Epithelial cell of alveolus of lung (primary cell): ENCODE measurements at places on chromosomes 1 and 21. TPM values are rescaled to one million over a fixed set of nuclear protein-coding genes. Genes with fewer than 3 reads are reported as not detected.

The CRYBG2 gene
- 0.26 TPM in 1 of 2 replicates, not detected in the other for total RNA-seq

The NPHS2 gene
- not detected in 2 replicates for total RNA-seq

The LCE1D gene
- total RNA-seq, result not detected in 2 replicates

The ESPN gene
- 0.13 TPM in 1 of 2 replicates, not detected in the other for total RNA-seq

The ARHGEF19 gene
- 9.4 and 13.3 TPM in 2 replicates for total RNA-seq

The PALMD gene
- total RNA-seq, result 0.13 and 1.1 TPM in 2 replicates

The SFN gene
- 3.3 and 7.0 TPM in 2 replicates for total RNA-seq

The CYP4B1 gene
- total RNA-seq, result not detected in 2 replicates

The CALML6 gene
- total RNA-seq, result not detected in 2 replicates

The ATF6 gene
- total RNA-seq, result 16.7 and 23.0 TPM in 2 replicates

The FRRS1 gene
- 5.0 and 7.4 TPM in 2 replicates for total RNA-seq
